ENCODE measurements at places on chromosomes 1 and 21. TPM values are rescaled to one million over a fixed set of nuclear protein-coding genes. Genes with fewer than 3 reads are reported as not detected.
A peak's percentile ranks its signal among the peaks of the same experiment; 100 is the strongest.

- DNase-seq, result peak; percentile 92
Measured at GRCh38 chr1:9689011-9689706, 37.6 kb downstream of the PIK3CD start.

GRCh38 chr1:65048335-65048734, 82.0 kb upstream of the JAK1 start:
- DNase-seq, result no peak

DNA sequence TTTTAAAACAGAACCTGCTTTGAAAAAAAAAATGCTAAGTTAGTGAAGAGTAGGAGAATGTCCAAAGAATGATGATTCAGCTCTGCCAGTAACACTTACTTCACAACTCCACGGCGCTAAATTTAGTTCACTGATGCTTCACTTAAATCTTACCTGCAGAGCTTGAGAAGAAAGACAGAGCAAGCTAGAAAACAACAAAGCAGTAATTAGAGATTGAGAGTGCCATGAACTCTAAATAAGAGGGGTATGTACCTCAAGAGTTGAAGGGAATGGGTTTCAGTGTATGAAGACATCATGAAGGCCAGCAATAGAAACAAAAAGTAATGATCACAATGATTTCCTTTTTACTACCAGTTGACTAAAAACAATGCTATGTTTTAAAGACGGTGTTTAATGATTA, 32.8 kb downstream of the EPRS1 start:
- DNase-seq, result no peak

The NID1 gene
- total RNA-seq, result 19.2 TPM

DNA sequence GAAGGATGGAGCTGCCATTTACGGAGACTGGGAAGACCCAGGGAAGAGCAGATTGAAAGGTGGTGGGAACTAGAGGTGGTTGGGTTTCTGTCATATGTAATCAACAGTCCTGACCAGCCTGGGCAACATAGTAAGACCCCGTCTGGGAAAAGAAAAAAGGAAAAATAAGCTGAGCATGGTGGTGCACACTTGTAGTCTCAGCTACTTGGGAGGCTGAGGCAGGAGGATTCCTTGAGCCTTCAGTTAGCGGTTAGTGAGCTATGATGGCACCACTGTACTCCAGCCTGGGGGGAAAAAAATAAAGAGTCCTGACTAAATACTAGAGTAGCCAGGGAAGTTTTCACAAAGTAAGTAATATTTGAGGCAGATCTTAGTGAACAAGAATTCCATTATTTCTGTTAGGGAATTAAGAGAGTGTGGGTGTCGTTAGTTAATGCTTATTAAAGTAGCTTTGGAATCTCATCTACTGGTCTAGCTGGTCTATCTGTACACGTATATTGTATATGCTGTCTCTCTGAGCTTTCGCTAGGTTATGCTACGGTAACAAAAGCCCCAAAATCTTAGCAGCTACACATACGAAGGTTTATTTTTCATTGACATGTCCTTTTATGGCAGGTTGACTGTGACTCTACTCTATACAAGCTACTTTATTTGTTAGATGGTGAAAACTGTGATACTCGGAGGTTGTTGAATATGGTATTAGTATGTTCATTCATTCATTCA, 4.4 kb downstream of the NBPF1 start:
- no peak for DNase-seq

The MECR gene
- 37.6 TPM for total RNA-seq

The PTP4A2 gene
- 150 TPM for total RNA-seq

- DNase-seq, result peak; percentile 98
Measured at GRCh38 chr1:155277902-155278688, 832 bp downstream of the HCN3 start.

DNA sequence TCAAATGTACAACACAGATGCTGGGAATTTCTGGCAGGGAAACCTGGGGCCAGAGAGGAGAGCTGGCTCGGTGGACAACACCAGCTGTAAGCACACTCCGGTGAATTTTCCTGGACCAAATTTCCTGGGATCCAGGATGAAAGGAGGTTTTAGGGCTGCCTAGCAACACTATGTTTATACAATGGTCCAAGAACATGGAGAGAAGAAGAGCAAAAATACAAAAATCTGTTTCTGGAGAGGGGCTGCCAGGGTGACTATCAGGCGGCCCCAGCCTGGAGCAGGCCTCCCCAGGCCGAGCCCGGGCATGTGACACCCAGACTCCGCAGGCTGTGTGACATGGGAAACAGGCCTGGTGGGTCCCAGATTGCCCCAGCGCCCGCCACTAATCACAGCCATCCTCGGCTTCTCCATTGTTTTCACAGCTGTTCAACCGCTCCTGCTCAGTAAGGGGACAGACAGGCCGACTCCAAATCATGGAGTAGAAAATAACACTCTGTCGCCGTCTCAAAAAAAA, 336.0 kb upstream of the NFIA start:
- DNase-seq, result no peak

- no peak for DNase-seq
Measured at GRCh38 chr1:50974618-50974935, 4.5 kb downstream of the CDKN2C start.

GRCh38 chr1:17094664-17095063, 24.6 kb downstream of the PADI2 start:
- no peak for DNase-seq

GRCh38 chr1:59124166-59124565, 172.7 kb upstream of the FGGY start:
- DNase-seq, result no peak

DNA sequence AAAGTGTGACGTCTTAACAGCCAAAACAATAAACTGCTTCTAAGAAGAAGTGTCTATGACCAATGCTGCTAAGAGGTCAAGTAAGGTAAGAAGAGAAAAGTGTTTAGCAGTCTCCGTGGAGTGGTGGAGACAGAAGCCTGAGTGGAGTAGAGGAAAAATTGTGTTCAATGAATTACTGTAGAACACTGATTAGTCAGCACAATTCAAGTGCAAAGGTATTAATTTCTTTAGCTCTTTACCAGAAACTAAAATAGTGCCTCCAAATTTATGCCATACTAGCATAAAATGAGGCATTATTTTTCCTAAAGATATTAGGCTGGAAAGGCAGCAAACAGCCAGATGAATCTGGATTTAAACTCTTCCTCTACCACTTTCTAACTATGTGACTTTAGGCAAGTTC, 56.1 kb downstream of the PIK3R3 start:
- no peak for DNase-seq

DNA sequence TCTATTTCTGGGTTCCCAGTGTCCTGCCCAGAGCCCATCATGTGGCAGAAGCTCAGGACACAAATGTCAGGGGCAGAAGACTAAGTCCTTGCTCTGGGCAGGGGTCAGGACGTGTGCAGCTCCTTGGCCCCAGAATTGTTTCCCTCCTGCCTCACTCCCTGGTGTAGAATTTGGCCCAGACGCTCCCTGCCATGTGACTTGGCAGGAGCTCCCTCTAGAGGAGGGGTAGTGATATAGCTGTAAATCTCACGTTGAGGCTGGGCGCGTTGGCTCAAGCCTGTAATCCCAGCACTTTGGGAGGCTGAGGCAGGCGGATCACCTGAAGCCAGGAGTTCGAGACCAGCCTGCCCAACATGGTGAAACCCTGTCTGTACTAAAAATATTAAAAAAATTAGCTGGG, 91.2 kb downstream of the UBIAD1 start:
- DNase-seq, result peak; percentile 39

DNA sequence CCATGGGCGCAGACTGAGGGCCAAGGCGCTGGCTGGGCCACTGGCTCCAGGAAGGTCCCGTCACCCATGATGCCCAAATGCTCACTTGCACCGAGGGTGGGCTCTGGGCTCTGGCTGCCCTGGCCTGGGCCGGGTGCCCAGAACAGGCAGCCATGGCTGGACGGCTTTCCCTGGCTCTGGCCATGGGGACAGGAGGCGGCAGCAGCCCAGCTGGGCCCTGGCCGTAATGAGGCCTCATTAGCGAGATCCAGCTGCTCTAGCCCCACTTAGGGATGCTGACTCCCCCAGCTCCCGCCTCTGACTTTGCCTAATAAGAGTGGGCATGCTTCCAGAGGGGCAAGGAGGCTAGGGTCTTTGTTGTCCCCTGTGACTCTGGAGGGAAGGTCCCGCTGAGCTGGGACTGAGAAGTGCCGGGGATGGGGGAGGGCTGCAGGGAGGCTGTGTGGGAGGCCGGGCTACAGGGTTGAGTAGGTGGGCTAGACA, 11.8 kb downstream of the SLC6A9 start:
- no peak for DNase-seq

The CD2 gene
- 0.44 TPM for total RNA-seq

GRCh38 chr1:43660355-43660754, 10.4 kb downstream of the KDM4A start:
- DNase-seq, result peak; percentile 28

The LGR6 gene
- 1.1 TPM for total RNA-seq

The RPE65 gene
- total RNA-seq, result not detected

DNA sequence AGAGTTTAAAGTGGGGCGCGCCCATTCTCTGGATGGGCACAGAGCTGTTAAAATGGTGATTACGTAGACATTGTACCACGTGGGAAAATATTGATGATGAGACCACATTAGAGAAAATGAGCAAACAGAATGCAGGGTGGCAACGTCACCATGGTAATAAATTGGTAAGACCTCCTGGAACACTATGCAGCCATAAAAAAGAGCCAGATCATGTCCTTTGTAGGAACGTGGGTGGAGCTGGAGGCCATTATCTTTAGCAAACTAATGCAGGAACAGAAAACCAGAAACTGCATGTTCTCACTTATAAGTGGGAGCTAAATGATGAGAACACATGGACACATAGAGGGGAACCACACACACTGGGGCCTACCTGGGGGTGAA, 53.5 kb upstream of the CLDN14 start:
- no peak for DNase-seq

The SAMD13 gene
- 2.3 TPM for total RNA-seq

DNA sequence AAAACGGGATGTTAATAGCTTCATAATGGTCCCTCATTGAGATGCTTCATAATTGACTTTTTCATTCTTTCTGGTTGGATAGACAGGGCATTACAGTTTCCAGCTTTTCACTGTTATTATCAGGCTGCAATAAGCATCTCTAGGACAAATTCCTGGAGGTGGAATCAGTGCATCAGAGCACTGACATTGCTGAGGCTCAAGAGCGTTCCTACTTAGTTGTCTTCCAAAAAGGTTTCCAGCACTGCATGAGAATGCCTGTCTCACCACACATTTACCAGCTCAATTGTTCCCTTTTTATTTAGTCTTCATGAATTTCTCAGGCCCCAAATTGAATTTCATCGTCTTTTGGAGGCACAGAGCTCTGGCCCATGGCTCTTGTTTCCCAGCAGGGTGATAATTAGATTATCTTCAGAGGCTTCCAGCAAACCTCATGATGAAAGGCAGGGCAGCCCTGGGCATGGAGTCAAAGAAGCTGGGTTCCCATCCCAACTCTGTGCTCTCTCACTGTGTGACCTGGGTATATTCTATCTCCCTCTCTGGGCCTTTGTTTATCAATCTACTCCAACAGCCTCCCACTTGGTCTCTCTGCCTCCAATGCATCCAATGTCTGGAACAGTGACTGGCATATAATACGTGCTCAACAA, 451.4 kb downstream of the PTPRU start:
- DNase-seq, result no peak

- DNase-seq, result no peak
Measured at GRCh38 chr1:85278853-85279314, 2.5 kb upstream of the BCL10 start.

GRCh38 chr1:233063462-233063861, 113.1 kb downstream of the NTPCR start:
- no peak for DNase-seq
